Endodermal cell (in vitro differentiated cells): ENCODE measurements at places on chromosomes 3 and 15.

DNA sequence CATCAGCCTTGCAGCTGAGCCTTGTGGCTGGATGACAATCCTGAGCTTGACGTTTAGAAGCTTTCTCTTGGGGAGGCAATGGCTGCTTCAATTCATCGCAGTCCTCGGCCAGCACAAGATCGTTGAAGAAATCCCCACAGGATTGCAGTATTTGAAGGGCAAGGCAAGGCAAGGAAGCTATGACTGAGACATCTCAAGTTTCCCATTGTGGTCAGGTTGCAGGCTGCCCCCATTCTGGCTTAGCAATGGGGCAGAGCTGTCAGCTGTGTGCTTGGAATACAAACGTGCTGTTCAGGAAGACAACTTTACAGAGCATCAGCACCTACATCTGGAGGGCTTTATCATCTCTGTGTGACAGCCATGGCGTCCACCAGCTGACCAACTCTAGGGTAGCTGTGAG is 275.9 kb upstream of the TBL1XR1 start:
- no peak for DNase-seq
- no peak overlapping the region for H3K4me3 ChIP-seq
- peaks cover 3% of the 10 kb centered on the region for H3K4me1 ChIP-seq
- no peaks in the 10 kb centered on the region for H3K27me3 ChIP-seq
- no peaks in the 10 kb centered on the region for H3K36me3 ChIP-seq

DNA sequence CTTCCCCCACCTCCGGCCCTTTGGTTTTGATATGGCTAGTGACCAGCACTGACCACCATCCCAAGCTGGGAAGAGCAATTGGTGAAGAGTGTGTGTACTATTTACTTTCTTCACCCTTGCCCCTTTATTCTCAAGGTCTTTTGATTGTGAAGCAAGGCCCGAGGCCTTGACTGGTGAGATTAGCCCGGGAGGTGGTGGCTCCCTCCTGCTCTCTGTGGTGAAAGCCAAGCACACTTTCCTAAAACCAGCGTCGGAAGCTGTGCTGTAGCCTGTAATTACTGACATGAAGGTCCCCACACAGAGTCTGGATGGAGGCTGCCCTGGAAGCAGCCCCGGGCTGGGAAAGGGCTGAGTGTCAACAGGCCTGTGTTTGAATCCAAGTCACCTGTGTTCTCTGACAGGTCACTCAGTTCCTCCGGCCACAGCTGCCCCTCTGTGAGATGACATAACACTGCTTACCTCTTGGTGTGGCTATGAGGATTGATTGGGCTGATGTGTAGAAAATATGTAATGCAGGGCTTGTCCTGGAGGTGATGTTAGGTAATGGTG is 60.5 kb upstream of the PRR23C start:
- H3K4me1 ChIP-seq = no peaks in the 10 kb centered on the region
- no peak overlapping the region for H3K27ac ChIP-seq

- DNase-seq = no peak
- H3K4me1 ChIP-seq = peaks cover 5% of the 10 kb centered on the region
- H3K27ac ChIP-seq = no peak overlapping the region
- H3K27me3 ChIP-seq = no peaks in the 10 kb centered on the region
- H3K36me3 ChIP-seq = peaks cover 22% of the 10 kb centered on the region
- no peak overlapping the region for H3K4me3 ChIP-seq
Measured at GRCh38 chr15:90641581-90642463, 75.3 kb upstream of the BLM start.

DNA sequence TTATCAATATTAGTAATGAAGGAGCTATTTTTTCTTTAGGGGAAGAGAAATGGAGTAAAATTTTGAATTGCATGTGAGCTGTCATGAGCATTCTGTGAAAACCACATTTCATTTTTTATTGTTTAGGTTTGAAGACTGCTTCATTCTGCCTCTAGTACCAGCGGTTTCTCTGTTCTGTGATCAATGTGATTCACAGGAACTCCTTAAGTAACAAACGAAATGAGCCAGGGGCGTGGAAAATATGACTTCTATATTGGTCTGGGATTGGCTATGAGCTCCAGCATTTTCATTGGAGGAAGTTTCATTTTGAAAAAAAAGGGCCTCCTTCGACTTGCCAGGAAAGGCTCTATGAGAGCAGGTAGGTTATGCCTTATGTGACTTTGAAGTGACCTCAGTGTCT is 13.0 kb downstream of the NIPA2 start:
- no peak overlapping the region for H3K4me3 ChIP-seq
- H3K36me3 ChIP-seq = peaks cover 83% of the 10 kb centered on the region
- H3K4me1 ChIP-seq = no peaks in the 10 kb centered on the region
- no peak overlapping the region for H3K27ac ChIP-seq

DNA sequence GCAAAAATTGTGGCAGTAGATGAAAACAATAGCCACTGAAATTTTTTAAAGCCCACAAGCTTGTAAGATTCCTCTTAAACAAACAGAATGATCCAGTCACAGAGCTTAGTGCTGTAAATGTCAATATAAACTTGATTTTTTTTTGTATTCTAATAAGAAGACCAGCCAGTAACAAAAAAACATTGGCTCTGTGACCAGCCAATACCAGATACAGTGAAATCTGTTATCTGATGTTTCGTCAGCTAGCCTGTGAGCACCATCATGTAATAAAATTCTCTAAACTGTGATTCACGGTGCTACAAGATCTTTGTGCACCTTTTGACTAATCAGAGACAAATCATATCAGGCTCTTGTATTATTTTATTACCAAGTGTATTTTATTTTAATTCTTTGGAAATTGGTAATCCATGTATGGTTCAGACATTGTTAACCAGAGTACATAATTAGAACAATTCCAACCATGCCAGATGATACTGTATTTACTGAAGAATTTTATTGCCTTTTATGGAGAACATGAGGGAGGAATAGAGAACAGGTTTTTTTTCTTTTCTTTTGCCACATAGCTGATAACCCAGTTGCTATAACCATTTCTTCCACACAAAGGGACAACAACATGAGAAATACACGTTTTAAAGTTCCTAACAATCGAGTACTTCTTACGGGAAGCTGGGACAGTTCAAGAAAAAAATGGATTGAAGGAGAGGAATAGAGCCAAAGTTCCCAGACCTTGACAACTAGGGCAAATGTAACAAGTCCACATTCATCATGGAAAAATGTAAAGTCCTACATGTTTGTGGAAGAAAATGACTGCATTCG is 71.9 kb downstream of the FILIP1L start:
- no peak overlapping the region for H3K27ac ChIP-seq
- H3K36me3 ChIP-seq = no peaks in the 10 kb centered on the region
- no peaks in the 10 kb centered on the region for H3K4me1 ChIP-seq
- H3K4me3 ChIP-seq = no peak overlapping the region

DNA sequence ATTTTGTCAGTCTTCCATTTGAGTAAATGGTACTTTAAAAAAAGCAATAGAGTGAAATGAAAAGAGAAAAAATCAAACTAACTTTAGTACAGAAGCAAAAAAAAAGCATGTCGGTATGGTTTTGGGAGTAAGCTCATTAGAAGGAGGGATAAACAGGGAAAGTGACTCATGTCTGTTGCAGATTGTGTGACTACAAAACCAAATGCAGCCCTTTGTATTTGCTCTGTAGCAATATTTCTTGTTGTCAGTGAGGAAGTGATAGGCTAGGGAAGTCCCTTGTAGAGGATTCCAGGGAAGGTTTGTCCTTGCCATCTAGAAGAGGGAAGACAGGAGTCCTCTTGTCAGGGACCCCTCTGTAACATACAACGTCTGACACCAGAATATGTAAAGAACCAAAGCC is 150.5 kb upstream of the POU1F1 start:
- H3K36me3 ChIP-seq = no peaks in the 10 kb centered on the region
- no peak overlapping the region for H3K27ac ChIP-seq
- no peaks in the 10 kb centered on the region for H3K4me1 ChIP-seq
- H3K27me3 ChIP-seq = no peaks in the 10 kb centered on the region

DNA sequence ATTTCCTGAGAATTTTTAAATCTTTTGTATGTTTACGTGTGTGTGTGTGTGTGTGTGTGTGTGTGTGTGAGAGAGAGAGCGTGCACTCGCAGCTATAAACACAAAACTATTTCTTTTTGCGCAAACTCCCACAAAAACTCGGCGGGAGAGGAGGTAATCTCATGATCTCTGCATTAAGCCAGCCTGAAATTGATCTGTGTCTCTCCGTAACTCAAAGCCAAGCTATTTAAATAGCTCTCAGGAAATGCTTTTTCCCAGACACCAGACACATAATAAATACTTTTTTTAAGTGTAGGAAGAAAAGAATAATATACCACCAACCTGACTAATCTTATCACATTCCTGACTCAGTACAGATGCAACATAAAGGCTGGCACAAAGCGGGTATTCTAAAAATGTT is 226.8 kb downstream of the MAGI1 start:
- H3K27me3 ChIP-seq = no peaks in the 10 kb centered on the region
- H3K4me1 ChIP-seq = peaks cover 8% of the 10 kb centered on the region
- H3K4me3 ChIP-seq = no peak overlapping the region
- H3K27ac ChIP-seq = no peak overlapping the region
- no peak for DNase-seq
- no peaks in the 10 kb centered on the region for H3K36me3 ChIP-seq

DNA sequence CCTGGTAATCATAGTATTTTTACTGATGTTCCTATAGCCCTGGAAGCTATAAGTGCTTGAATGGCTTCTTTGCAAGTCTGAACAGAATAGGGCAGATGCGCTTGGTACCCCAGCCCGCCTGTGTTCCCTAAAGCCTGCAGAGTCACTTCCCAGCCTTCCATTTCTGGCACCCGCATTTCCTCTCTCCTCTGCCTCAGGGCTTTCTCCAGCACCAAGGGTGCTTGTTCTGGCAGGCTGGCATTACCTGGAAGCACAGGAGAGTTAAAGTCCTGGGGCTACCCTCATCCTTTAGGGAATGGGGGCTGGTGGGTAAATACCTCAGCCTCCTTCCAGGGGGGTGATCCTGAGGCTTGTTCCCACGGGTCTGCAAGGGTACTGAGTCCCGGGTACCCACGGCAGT is 7.4 kb upstream of the CHRNA3 start:
- H3K4me1 ChIP-seq = no peaks in the 10 kb centered on the region
- no peak for DNase-seq
- H3K4me3 ChIP-seq = no peak overlapping the region
- H3K27me3 ChIP-seq = peaks cover 2% of the 10 kb centered on the region
- no peak overlapping the region for H3K27ac ChIP-seq

- no peaks in the 10 kb centered on the region for H3K4me1 ChIP-seq
- no peaks in the 10 kb centered on the region for H3K27me3 ChIP-seq
- H3K4me3 ChIP-seq = no peak overlapping the region
- no peak overlapping the region for H3K27ac ChIP-seq
- H3K36me3 ChIP-seq = no peaks in the 10 kb centered on the region
Measured at GRCh38 chr3:69690-70089, 126.9 kb upstream of the CHL1 start.

DNA sequence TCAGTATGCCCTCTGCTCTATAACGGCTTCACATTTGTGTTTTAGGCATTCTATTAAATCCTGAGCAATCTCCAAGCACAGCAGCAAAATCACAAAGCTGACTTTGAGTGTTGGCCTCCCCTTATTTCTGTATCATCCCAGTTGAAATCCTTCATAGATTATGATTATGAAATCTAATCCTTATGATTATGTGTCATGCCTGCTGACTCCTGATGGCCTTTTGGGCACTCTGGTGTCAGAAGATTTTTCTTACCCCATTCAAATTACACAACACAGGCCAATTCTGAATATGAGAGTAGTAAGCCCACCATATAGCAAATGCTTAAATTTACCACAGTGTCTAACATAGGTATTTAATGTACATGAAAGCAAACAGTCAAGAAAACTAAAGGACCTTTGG is 34.3 kb downstream of the CDV3 start:
- no peak overlapping the region for H3K27ac ChIP-seq
- no peak for DNase-seq
- H3K36me3 ChIP-seq = peaks cover 91% of the 10 kb centered on the region

GRCh38 chr3:73657186-73657585 is 32.4 kb upstream of the PDZRN3 start:
- DNase-seq = no peak
- no peaks in the 10 kb centered on the region for H3K36me3 ChIP-seq
- no peaks in the 10 kb centered on the region for H3K4me1 ChIP-seq
- no peaks in the 10 kb centered on the region for H3K27me3 ChIP-seq
- H3K27ac ChIP-seq = no peak overlapping the region

DNA sequence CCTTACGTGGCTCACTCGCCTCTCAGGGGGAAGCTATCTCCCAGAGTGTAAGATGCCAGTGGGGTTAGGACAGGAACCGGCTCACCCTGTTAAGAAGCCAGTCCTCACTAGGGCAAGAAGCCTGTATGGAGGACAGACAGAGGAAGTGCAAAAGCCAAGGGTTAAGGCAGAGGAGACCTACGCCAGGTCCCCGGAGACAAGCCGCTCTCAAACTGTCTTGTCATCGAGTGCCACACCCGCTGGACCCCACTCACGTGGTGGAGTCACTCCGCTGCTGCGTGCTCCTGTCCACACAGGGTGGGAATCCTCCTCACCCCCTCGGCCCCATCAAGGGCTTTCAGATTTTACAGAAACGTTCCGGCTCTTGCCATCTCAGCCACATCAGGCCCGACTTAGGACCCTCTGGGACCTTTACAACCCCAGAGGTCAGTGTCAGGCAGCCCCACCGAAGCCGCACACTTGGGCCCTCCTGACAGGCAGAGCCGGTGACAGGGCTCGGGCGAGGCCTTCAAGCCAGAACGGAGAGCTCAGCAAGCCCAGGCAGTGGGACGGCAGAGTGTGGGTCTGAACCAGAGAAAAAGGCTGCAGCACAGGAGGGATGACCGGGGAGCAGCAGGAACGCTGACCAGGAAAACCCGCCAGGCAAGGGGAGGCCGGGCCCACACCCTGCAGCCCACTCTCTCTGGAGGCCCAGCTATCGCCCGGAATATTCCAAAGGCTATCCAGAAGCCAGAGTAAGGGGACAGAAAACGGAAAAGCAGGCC is 61.7 kb downstream of the XXYLT1 start:
- peaks cover 17% of the 10 kb centered on the region for H3K36me3 ChIP-seq
- peak overlapping the region; percentile 88 for H3K27ac ChIP-seq
- H3K4me1 ChIP-seq = peaks cover 16% of the 10 kb centered on the region
- DNase-seq = peak; percentile 47

DNA sequence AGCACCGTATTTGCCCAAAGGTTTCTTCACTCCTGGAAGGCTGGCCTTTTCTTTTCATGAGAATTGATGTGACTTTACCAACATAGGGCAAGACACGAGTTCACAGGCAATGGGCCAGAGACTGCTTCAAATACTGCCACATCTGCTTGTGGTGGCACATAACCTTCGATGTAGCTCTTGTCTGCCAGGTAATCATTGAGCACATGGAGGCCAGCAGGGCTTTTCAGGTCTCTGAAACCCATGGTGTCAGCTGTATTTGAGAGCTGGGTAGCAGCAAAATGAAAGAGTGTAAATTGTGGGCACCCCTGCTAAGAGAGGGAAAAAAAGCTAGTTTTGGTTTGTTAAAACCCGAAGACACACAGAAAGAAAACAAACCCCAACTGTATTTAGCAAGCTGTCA is 200.7 kb downstream of the NAALADL2 start:
- DNase-seq = no peak
- no peak overlapping the region for H3K27ac ChIP-seq
- no peaks in the 10 kb centered on the region for H3K4me1 ChIP-seq
- H3K27me3 ChIP-seq = no peaks in the 10 kb centered on the region
- H3K36me3 ChIP-seq = no peaks in the 10 kb centered on the region

DNA sequence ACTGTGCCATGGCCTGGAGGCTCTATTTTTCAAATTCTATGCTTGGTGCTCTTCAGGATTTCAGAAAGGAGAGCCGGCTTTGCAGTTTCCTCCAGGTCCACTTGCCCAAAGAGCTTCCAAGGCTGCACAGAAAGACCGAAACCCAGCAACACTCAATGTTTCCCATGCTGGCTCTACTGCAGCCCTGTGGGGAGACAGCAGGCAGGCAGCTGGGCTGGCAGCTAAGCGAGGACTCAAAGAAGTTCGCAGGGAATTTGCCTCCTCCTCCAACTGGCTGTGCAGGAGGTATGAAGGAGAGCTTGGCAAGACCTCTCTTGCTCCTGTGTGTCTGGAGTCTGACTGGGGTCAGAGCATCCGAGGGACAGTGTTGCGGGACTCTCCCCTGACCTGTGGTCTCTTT is 17.4 kb upstream of the ITGA11 start:
- no peak for DNase-seq
- no peak overlapping the region for H3K4me3 ChIP-seq
- no peaks in the 10 kb centered on the region for H3K27me3 ChIP-seq
- no peaks in the 10 kb centered on the region for H3K36me3 ChIP-seq
- no peak overlapping the region for H3K27ac ChIP-seq
